ENCODE measurements at places on chromosomes 4 and X.

GRCh38 chr4:185656467-185656931 is 121.2 kb upstream of the PDLIM3 start:
- no peak for DNase-seq

GRCh38 chr4:139913995-139914598 is 239.9 kb downstream of the MAML3 start:
- DNase-seq = no peak

GRCh38 chr4:24287096-24287495 is 297.3 kb downstream of the DHX15 start:
- DNase-seq = no peak

GRCh38 chr4:117327491-117327890 is 242.1 kb upstream of the TRAM1L1 start:
- DNase-seq = no peak

GRCh38 chrX:136646602-136647239 is 1.2 kb upstream of the CD40LG start:
- no peak for DNase-seq

DNA sequence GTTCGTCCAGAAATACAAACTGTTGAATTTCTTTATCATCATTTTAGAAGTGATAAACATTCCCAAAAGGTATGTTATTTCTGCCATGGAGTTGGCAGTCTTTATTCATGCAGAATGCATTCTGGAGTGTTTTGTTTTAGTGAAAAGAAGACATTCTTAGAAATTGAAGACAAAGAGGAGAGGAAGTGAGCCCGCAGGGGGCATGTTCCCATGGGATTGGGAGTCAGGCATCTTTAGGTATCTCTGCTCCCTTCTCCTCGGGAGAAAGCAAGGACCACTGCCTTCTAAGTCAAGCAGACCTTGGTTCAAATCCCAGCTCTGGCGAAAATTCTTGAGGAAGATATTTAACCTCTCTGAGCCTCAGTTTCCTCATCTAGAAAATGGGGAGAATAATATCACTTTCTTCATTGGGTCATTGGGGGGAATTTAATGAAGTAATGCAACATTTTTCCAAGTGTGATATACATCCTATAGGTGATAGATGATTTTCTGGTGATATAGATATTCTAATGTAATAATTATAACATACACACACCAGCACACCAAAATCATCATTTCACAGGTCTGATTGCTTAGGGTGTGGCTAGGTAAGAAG is 26.5 kb upstream of the CHRNA9 start:
- DNase-seq = no peak

DNA sequence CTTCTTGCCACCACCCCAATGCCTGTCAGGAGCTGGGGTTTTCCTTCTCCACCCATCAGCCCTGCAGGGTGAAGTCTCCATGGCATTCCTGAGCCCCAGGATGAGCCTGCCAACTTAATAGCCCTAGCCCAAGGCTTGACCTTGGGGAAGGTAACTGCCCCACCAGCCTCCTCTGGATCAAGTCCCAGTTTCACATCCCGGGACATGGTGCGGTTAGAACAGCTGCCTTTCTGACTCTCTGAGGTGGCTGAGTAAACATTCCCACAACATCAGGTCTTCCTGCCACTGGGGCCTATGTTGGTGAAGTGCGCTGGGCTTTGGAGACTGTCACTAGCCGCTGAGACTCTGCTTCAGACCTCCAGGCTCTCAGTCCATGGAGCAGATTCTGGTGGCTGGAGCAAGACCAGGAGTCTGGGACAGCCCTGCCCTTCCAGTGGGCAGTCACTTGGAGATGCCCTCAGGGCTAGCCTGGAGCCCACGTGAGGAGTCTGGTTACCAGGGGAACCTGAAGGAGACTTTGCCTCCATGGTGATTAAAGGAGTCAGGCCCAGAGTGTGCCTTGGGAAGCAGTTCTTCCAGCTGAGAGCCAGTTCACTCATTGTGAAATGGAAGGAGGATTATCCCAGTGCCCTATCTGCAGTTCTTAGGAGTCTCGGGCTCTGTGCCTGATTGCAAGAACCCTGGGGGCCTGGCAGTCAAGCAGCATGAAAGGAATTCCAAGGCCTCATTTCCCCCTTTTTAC is 56.8 kb downstream of the SMIM20 start:
- DNase-seq = peak; percentile 78

DNA sequence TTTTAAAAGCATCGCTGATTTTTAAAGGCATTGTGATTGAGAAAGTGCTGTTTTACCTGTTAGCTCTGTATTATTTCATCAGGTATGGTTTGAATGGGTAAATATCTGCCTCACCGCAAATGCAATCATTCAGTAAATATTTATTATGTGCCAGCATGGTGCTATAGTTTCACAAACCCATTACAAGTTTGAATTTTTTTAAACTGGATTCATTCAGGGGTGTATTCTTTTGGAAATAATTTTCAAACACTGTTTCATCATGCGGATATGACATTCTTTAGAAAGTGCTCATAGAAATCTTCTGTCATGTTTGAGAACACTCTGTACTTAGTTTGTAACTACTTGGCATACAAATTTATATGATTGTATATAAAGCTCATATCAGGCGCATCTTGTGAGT is 37.2 kb downstream of the LIMCH1 start:
- DNase-seq = no peak

DNA sequence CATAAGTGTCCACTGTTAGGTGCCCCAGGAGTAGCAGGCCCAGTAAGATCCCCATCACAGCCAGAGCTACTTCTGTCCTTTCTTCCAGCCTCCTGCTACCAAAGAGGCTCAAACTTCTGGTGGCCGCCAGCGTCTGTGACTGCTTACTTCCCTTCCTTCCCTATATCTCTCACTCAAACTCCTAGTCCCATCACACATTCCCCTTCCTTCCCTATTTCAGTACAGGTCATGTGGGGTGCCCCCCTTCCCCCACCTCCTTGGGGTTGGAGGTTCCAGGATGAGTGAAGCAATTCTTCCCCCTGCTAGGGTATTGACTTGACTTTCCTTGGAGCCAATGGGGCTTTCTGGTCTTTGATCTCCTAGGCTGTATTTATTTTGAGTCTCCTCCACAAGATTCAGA is at the start of gene VSIG4:
Gene VSIG4, minus strand, starts transcription at position 137 of the 400 bp plus-strand sequence. Its CDS starts 82 bp downstream, at position 55.
- DNase-seq = no peak

DNA sequence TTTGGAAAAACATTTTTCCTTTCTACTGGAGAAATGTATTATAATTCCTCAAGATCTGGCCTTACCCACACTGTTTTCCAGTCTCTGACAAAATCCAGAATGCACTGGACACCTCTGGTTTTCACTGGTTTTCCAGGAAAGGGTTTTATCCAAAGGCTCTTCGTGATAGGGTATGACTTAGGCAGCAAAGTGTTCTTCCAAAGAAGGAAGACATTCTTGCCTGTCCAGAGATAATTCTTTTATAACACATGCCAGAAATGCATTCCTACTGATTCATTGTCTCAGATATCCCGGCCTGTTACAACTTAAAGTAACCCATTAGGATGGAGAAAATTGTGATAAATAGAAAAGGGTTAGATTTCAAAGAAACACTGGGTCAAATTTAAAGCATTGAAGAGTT is 2343.1 kb downstream of the PCDH7 start:
- no peak for DNase-seq

GRCh38 chr4:75172551-75172950 is 239.6 kb downstream of the PARM1 start:
- DNase-seq = no peak

- no peak for DNase-seq
These were observed 48.1 kb upstream of the CPLX1 start for GRCh38 chr4:874056-874455.

DNA sequence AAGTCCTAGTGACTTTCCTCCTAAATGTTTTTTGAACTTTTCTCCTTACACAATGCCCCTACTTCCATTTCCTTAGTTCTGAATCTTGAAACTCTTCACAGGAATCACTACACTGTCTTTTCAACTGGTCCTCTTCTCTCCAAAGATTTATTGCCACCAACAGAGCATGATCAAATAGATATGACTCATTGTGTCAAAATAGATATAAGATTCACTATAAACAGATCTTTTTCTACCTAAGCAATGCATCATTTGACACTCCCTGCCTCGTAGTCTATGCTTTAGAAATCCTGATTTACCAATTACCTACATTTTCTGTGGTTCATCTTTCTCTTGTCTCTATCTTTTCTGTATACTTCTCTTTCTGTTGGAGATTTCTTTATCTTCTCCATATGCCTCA is 789.6 kb upstream of the SLIT2 start:
- DNase-seq = no peak

All from NCI-H146 (cell line).